ENCODE measurements at places on chromosomes 1 and 21.

DNA sequence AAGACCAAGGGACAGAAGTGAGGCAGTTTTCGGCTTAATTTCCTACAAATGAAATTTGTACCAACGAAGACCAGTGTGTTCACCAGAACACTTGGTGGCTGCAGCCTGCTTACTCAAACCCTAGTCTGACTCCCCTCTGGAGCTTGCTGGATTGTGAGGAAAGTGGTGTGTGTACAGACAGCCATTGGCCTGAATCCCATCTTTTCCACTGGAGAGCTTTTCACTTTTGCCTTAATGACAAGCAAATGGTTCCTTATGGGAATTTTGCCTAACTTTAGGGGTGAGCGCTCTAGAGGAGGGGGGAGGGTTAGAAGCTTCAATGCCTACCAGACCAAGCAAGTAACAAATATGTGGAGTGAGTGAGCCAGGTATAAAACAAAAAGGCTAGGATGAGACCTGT lies 17.3 kb downstream of the METTL13 start:
- DNase-seq, result no peak

- no peak for DNase-seq
Measured at GRCh38 chr1:52348704-52349300, 17.2 kb downstream of the CC2D1B start.

GRCh38 chr1:206957639-206958038 lies 11.4 kb upstream of the PIGR start:
- no peak for DNase-seq

DNA sequence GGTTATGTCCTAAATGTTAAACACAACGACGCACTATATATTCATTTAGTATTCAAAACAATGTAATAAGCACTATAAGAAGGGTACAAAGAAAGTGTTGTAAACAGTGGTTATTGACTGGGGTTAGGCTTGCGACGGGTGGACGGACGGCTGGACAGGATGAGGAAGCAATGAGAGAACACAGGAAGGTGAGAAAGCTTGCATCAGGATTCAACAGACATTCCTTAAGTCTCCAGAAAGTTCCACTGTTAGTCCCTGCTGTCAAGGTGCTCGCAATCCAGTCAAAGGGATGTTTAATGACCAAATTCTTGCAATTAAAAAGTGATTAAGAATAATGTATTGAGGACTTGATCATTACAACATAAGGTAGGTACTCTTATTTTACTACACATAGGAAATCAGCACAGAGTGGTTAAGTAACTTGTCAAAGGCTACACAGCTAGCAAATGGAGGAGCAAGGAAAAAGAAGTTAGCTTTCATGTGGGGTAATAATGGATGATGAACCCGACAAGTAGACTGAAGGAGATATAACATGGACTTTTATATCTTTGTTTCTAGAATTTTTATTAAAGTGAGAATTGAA lies 994 bp upstream of the ACBD6 start:
- DNase-seq, result no peak

GRCh38 chr1:24253571-24253970 lies 65.6 kb upstream of the GRHL3 start:
- DNase-seq, result no peak
